ENCODE measurements at places on chromosomes 2 and 18. TPM values are rescaled to one million over a fixed set of nuclear protein-coding genes. Genes with fewer than 3 reads are reported as not detected.

The SIX3 gene
- 1.4 TPM for total RNA-seq

GRCh38 chr2:98391581-98392270 is 45.5 kb downstream of the CNGA3 start:
- no peak for DNase-seq

The MAP4K4 gene
- 100 TPM for total RNA-seq

The ATP6V1B1 gene
- total RNA-seq, result 13.9 TPM

GRCh38 chr2:4420032-4420431 is 716.7 kb downstream of the DCDC2C start:
- no peak for DNase-seq

DNA sequence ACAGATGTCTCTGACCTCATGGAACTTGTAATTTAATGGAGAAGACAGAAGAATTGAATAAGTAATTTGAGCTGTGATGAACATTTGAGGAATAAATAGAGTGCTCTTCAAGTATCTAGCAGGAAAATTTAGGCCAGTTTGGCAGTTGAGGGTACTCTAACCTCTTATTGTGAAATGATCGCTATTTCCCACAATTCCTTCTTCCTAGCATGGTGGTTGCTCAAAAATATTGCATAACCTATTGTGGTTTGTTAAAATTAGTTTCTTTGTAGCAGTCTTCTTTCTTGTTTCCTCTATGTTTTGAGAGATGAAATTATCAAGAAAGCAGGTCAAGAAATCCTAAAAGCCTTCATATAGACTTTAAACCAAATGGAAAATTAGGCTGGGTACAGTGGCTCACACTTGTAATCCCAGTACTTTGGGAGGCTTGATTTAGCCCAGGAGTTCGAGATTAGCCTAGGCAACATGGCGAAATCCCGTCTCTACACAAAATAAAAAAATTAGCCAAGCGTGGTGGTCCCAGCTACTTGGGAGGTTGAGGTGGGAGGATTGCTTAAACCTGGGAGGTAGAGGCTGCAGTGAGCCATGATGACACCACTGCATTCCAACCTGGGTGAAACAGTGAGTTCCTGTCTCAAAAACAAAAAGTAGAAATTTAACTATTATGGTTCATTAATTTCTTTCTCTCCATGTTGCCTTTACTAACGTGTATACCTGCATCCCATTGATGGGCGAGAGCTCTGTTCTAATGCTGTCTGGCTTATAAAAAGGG is 58.7 kb downstream of the RBKS start:
- DNase-seq, result no peak

DNA sequence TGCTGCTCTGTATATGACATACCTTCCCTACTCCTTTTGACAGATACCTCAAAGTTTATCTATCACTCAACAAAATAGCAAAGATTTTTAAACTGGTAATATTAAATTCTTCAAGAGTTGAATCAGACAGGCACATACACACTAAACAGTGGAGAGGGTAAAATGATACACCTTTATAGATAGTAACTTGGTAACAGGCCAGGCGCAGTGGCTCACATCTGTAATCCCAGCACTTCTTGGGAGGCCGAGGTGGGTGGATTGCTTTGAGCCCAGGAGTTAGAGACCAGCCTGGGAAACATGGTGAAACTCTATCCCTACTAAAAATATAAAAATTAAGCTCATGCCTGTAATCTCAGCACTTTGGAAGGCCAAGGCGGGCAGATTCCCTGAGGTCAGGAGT is 23.2 kb downstream of the ASXL2 start:
- DNase-seq, result no peak

- DNase-seq, result no peak
Observed at GRCh38 chr2:137747509-137747908, 216.8 kb upstream of the HNMT start.

DNA sequence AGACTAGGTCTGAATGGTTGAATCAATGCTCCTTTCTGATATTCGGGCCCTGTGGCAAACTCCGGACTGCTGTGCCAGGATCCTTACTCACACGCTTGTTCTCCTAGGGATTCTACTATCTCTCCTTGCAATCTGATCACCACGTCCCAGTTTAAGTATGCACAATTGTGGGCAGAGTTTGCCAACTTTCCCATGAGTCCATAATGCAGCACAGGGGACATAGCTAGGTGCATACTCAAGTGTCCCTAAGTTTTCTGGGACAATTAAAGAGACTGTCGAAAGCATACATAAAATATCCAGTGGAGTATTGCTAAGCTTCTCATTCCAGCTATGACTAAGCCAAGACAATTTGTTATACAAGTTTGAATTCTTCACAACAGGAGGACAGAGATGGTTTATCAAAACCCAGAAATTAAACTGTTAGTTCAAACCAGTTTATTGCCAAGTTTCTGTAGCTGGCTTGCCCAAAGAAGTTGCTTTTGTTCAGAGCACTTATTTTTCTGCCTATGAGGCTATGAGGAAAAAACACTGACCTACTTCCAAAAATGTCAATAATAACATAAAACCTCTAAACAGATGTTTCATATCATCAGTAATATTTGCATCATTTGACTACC is 136.1 kb downstream of the EXOC6B start:
- no peak for DNase-seq

DNA sequence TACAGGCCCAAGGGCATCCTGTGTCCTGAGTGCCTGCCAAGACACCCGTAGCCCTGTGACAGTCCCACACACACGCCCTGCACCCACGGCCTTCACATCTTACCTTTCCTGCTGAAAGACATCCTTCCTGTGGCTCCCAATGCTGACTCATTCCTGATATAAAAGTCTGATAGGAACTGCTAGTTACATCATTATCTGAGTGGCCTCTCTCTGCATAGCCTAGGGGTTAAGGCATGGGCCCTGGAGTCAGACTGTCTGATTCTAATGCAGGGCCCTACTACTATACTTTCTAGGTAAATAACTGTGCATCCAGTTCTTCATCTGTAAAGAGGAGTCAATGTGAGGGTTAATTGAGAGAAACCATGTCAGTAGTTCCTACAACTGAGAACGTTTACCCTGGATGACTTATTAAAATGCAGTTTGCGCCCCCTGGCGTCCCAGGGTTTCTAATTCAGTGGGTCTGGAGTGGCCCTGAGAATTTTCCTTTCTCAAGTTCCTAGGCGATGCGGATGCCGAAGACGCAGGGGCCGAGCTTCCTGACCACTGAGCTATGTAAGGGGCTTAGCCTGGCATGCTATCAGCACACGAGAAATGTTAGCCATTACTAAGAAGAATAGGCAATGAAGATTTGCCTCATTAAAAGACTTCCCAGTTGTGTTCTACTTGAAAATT is 6.0 kb upstream of the GPR45 start:
- peak; percentile 65 for DNase-seq

- DNase-seq, result no peak
Observed at GRCh38 chr2:189152483-189152882, 27.1 kb downstream of the COL5A2 start.

DNA sequence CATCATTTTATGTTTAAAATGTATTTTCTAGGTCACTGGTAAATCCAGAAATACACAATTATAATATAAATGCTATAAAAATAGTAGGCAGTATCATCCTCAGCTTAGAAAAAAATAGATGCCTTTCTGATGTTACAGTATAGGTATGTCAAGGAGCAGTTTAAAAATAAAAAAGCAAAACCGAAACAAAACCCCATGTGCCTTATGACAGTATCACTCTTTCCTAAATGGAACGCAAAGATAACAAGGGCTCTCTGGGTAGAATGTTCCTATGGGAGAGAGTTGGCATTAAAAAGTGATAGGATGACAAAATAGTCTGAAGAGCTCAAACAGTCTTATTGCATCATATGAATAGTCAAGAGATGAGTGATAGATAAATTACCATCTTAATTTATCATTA is 172.1 kb downstream of the DSC3 start:
- DNase-seq, result no peak

The DSG4 gene
- total RNA-seq, result not detected

The SCG2 gene
- 0.48 TPM for total RNA-seq

- DNase-seq, result no peak
Observed at GRCh38 chr2:200172521-200172920, 134.0 kb upstream of the SPATS2L start.

DNA sequence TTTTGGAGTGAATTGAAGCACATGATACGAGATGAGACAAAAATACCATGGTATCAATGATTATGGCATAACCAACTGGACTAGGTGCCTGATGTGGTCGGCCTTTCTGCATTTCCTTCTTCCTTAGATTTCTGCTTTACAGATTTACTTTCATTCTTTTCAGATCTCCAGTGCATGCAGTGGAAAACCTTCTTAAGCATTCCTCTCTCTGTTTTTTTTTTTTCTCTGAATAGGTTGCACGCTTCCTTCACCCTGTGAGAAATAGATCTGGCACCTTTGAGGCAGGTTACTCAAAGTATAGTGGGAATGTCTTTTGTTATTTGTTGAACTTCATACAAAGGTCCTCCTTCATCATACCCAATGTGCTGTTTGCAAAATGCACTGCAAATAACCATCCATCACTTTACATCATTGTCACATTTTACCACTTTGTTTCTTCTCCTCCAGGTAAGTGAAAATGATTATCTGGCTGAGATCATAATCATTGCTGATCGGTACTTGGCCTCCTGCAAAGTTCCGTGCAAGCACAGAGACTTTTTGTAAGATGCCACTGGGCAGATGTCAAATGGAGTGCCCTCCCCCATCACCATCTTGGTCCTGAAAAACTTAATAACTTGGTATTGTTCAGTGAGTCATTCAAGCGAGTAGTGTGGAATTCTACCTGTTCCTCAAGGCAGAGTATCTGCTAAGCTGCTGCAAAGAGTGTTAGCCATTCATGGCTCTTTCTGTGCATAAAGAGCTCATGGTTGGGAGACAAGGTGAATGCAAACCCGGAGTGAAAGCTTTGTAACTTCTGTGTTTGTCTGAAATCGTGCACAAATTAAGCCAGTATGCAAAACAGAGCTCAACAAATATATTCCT is 30.0 kb upstream of the KLHL14 start:
- DNase-seq, result no peak

The SERPINB11 gene
- not detected for total RNA-seq

- no peak for DNase-seq
Observed at GRCh38 chr2:146108993-146109392, 1589.1 kb upstream of the ZEB2 start.

The ARHGAP15 gene
- not detected for total RNA-seq

DNA sequence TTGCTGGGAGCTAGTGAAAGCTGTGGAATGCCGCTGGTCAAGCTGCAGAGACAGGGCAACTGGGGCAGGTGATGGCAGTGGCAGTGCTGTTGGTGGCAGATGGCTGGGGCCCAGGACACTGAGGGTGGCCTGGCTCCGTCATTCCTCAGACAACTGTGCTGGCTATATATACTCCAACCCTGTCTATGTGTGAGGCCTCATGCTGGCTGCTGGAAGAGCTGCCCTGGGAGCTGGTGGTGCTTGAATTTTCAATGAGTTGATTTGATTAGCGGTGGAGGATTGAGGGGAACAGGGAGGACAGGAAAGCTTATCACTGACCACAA is 66.5 kb upstream of the TMEM200C start:
- no peak for DNase-seq

DNA sequence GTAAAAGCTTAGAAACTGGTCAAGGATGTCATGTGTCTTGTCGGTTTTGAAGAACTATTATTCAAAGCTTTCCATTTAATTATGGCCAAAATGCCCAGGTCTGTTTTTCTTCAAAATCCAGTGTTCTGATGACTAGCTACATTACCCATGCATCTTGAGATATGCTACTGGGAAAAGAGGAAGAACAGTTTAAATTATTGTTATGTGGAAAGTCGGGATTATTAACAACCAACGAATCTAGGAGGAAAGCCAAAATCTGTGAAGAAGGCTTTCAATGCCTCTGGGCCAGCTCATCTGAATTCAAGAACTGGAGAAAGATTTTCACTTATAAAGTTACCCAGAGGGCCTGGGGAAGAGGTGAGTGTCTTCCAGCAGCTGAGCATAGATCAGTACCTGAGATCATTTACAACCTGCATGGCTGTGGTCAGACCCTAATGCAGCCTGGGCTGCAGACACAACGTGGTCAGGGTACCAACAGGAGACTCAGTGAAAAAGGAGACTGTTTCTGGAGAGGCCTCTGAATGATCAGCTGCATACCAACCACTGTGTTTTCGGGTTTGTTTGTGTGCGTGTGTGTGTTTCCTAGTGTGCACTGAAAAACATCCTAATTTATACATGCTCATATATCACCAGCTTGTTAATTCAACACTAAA is 308.5 kb downstream of the NRXN1 start:
- DNase-seq, result no peak

DNA sequence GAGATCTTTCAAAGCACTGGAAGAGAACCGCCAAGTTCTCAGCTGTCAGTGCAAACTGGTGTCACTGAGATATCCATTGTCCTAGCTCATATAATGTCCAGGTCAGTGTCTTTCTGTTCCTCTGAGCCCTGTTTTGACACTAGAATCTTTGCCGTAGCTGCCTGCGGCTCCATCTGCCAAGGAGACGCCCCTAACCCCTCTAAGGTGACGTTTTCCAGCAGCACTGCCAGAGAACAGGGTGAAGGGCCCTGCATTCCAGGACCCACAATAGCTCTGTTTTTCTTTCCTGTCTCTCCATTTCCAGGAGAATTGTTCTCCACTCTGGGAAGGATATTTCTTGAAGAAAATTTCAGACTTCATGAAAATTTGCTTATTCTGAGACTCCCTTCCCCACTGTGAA is 181.7 kb upstream of the SLC39A10 start:
- no peak for DNase-seq

- no peak for DNase-seq
Observed at GRCh38 chr18:7941533-7941932, 374.4 kb downstream of the PTPRM start.

DNA sequence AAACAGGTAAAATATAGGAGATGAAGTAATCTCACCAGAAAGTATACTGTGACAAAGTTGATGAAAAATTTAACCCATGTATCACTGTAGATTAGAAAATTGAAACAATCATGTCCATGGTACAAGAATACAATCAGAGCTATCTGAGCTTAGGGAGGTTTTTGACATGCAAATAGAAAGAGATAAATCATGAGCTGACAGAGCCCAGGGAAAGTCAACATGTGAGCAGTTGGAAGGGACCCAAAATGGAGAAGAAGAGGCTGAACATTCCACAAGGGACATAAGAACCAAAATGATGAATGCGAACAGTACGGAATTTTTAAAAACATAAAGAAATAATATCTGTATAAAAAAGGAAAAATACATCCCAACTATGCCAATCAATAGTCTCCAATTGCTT is 395.4 kb upstream of the CYRIA start:
- DNase-seq, result no peak

GRCh38 chr18:23226391-23226790 is 91.1 kb downstream of the CABLES1 start:
- DNase-seq, result no peak

DNA sequence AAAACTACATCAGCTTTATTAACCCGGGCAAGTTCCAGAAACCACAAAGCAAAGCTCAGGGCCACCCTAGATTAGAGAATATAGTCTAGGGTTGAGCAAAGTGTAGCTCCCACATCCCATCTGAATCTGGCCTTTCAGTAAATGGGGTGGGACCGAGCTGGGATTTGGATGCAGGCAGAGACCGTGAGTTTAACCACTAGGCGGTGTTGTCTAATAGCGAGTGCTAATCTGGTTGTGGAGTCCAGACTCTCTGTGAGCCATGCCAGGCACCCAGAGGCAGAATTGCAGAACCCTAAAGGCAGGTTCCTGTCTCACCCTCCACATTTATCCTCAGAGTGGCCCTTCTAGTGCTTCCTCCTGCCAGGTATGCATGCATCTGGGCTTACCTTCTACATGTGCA is 435.9 kb downstream of the TSN start:
- peak; percentile 3 for DNase-seq

- DNase-seq, result peak; percentile 96
Observed at GRCh38 chr2:220660277-220661145, 911.6 kb downstream of the EPHA4 start.
